HS-27A (cell line): ENCODE measurements at places on chromosomes 4 and X.

- no peak for DNase-seq
Observed at GRCh38 chr4:2296631-2297601, 35.0 kb upstream of the MXD4 start.

DNA sequence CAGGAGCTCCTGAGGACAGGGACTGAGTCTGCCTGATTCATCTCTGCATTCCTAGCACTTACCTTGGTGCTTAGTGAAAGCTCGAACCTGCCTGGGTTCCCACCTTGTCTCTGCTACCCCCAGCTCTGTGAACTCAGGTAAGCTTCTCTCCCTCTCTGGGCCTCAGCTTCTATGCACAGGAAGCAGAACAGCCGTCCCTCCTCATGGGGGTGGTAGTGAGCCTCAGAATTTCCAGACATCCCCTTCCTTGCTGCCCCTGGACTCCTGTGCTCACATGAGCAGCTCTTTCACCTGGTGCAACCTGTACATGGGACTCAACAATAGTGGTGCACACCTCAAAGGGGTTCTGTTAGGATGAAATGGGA is 50.8 kb downstream of the HTRA3 start:
- DNase-seq, result no peak

DNA sequence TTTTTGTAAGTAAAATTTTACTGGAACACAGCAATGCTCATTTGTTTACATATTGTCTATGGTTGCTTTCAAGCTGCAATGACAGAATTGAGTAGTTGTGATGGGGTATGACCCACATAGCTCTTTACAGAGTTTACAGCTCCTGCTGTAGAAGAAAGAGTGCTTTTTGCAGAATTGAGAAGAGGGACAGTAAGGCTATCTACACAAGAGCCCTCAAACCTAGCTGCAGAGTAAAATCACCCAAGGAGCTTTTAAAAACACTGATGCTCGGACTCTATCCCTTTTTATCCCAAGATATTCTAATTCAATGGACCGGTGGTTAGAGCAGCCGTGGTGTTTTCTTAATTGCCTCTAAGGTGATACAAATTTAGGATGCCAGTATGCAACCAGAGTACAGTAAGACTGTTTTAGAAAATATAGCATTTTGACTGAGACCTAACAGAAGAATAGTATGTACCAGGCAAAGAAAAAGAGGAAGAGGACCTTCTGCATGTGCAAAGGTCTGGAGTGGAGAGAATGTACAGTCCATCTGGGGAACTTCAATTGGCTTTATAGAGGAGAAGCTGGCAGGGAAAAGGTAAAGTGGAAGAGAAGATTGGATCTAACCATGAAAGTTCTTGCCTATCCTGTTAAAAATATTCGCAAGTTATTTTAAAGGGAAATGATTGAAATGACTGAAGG is 663.6 kb upstream of the CPEB2 start:
- no peak for DNase-seq

- no peak for DNase-seq
Observed at GRCh38 chrX:44062840-44063239, 89.7 kb upstream of the NDP start.

- no peak for DNase-seq
Observed at GRCh38 chr4:105386012-105386411, 87.8 kb downstream of the PPA2 start.

- DNase-seq, result no peak
Observed at GRCh38 chr4:113866611-113867010, 105.1 kb upstream of the CAMK2D start.
